Esophagus squamous epithelium (tissue), 5 donors: ENCODE measurements at places on chromosomes 2 and 18. TPM values are rescaled to one million over a fixed set of nuclear protein-coding genes. Genes with fewer than 3 reads are reported as not detected.

OSR1 gene
- 0.19 TPM for total RNA-seq

FBXO48 gene
- 0.67 TPM for total RNA-seq

CFC1 gene
- not detected for total RNA-seq

HOXD11 gene
- not detected for total RNA-seq

GRCh38 chr2:167787021-167787420 lies 460.4 kb downstream of the STK39 start:
- DNase-seq = no peak
- H3K4me3 ChIP-seq = no peak overlapping the region
- H3K27ac ChIP-seq = no peak overlapping the region

DNA sequence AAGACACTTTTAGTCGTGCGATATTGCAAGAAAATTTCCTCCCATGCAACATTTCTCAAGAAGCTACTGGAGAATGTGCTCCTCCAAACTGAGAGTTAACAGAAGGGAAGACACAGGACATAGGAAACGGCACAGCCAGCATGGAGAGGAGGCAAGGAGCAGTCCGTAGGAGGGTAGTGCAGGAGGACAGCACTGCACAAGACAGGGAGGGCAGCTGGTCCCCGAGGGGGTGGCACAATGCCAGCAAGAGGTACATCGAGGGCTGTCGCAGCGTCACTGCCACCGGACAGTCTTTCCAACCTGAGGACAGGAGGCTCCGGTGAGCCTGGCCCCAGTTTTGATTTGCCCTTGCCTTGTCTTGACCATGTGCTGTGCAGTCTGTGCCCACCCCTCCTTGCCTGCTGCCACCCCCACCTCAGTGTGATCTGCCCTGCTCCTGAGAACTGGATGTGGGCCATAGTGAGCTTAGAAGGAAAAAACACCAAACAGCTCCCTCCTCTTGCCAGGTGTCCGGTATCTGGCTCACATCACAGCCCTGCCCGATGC lies 81.6 kb upstream of the LAPTM4A start:
- no peak for DNase-seq
- no peaks in the 10 kb centered on the region for H3K27me3 ChIP-seq
- no peak overlapping the region for H3K4me3 ChIP-seq
